NCI-H510A treated with DMSO at 0.1 percent for 48 hours (cell line): ENCODE measurements at places on chromosomes 4 and X.
A peak's percentile ranks its signal among the peaks of the same experiment; 100 is the strongest.

- DNase-seq: no peak
Observed at GRCh38 chrX:42538405-42538804, 239.6 kb downstream of the PPP1R2C start.

DNA sequence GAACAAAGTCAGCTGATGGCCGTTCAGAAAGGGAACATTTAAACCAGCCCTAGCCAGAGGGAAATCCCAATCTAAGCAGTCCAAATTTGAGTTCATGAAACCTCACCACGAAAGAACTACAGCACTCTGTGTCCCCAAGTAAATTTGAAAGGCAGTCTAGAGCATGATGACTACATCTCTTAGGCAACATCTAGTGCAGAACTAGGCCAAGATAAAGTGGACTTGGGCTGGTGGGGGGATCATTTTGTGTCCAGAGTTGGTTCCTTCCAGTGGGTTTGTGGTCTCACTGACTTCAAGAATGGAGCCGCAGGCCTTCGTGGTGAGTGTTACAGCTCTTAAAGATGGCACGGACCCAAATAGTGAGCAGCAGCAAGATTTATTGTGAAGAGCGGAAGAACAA lies 64.9 kb downstream of the KLHL4 start:
- DNase-seq: no peak

GRCh38 chr4:25144870-25145481 lies 15.3 kb downstream of the SEPSECS start:
- DNase-seq: peak; percentile 15

- no peak for DNase-seq
Observed at GRCh38 chr4:81566161-81566591, 94.5 kb upstream of the RASGEF1B start.

DNA sequence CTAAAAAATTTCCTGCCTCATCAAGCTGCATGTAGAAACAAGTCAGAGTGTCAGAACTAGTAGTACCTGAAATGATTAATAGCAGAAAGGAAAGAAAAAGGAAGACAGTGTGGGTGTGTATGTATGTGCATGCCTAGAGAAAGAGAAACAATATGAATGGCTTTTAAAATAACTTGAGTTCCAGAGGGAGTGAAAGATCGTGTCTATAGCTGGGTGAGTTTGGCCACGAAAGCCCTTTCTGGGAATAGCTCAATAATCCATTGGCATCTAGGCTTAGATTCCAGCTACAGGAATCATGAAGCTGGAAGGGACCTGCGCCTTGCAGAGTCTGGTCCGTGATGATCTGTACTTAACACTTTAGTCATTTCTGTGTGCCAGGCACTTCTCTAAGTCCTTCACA lies 195.6 kb downstream of the RAPGEF2 start:
- DNase-seq: no peak

GRCh38 chr4:41456559-41457101 lies 81.3 kb upstream of the LIMCH1 start:
- DNase-seq: no peak

- no peak for DNase-seq
Observed at GRCh38 chr4:55398966-55399365, 3.2 kb downstream of the TMEM165 start.

DNA sequence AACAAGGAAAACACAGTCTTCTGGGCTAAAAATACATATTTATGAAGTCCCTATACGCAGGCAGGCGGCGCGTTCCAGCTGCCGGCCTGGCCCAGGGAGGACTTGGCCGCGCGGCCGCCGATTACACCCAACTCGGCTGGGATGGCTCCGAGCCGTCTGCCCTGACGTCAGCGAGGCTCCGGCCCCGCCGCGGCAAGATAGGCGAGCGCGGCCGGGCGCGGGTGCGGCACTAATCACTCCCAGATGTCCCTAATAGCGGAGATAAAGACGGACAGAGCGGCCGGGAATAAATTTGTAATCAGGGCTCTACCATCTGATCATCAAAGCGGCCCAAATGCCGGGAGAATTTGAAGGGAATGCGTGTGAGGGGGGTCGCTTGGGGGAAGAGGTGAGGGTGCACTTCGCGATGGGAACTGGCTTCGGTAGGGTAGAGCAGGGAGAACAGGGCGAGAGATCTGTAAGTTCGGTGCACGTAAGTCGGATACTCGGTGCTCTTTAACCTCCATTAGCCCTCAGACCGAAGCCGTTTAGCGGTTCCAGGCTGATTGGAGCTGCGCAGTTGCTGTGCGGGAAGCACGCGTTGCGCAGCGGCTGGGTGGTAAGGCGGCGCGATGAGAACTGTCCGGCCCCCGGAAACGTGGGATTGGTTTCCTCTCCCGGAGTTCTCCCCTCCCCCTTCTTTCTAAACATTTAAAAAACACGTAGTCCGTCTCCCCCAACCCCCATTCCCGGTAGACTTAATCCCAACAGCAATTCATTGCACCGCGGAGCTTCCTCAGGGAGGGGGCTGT lies 7.7 kb downstream of the HAND2 start:
- DNase-seq: peak; percentile 26

DNA sequence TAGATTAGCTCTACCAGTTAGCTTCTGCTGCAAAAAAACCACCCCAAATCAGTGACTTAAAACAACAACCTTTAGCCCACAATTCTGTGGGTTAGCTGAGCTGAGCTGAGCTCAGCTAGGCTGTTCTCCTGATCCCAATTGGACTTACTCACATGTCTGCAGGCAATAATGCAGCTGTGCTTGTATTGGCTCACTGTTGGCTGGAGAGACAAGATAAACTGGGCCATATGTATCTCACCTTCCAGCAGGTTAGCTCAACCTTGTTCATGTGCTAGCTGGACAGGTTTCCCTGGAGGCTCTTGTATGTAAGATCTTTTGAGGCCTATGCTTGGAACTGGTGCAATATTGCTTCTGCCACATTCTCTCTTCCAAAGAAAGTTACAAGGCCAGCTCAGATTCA lies 261.5 kb upstream of the ADGRL3 start:
- no peak for DNase-seq

GRCh38 chrX:68498044-68498507 lies 775 bp upstream of the YIPF6 start:
- DNase-seq: peak; percentile 25

GRCh38 chr4:113822555-113823290 lies 61.2 kb upstream of the CAMK2D start:
- no peak for DNase-seq

DNA sequence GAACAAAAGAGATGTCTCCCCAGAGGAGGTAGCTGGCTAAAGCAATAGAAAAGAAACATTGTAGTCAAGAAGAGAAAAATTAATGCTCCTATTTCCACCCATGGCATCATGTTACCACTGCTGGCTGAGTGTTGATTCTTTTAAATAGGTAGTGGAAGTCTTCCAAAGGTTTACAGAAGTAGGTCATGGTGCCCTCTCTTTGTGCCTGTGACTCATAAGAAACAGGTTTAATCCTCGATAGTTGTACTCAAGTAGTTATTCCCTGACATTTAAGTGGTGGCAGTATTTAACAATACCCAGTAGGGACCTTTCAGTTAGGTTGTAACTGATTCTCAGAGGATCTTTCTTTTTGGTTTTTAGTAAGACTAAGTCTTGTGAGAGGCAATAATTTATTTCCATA lies 247.8 kb downstream of the TEX13A start:
- DNase-seq: no peak

DNA sequence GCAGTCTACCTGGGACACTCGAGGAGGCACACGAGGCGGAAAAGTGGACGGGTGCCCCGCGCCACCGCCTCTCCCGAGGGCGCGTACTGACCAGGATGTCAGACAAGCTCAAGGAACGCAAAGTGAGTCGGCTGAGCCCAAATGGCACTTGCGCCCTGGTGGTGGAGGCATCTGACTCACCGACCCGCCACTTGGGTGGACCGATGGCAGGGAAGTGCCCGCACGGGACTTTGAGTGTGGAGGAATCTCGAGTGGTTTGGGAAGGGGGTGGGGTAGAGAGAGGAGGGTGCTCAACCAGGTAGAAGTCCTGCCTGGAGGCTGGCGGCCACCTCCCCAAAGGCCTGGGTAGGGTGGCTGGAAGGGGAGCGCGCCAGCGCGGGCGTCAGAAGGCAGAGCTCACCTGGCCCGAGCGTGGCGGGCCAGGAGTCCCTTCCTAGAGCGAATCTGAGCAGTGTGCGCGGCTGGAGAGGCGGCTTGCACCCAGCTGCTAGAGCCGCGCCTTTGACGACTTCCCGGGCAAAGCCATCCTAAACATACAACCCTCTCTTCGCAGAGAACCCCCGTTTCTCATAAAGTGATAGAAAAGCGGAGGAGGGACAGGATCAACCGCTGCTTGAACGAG lies 655 bp downstream of the HELT start:
- DNase-seq: no peak

DNA sequence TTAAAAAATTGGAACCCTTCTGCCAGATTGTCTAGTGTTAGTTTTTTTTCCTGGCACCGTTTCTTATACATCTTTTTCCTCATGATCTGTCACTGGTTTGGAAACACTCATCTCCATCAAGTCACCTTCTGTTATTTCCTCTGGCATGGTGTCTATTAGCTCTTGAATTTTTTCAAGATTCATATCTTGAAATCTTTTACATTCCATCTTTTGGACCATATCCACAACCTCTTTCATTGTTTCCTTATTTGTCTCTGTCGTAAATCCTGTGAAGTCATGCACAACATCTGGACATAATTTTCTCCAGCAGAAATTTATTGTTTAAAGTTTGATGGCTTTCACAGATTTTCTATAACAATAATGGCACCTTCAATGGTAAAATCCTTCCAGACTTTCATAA lies 10.2 kb upstream of the TMEM185A start:
- no peak for DNase-seq

- DNase-seq: peak; percentile 50
Observed at GRCh38 chr4:153318696-153319320, 25.7 kb upstream of the MND1 start.

- DNase-seq: no peak
Observed at GRCh38 chrX:105744946-105745345, 77.4 kb upstream of the NRK start.

- no peak for DNase-seq
Observed at GRCh38 chr4:99201690-99202089, 17.4 kb downstream of the ADH6 start.

DNA sequence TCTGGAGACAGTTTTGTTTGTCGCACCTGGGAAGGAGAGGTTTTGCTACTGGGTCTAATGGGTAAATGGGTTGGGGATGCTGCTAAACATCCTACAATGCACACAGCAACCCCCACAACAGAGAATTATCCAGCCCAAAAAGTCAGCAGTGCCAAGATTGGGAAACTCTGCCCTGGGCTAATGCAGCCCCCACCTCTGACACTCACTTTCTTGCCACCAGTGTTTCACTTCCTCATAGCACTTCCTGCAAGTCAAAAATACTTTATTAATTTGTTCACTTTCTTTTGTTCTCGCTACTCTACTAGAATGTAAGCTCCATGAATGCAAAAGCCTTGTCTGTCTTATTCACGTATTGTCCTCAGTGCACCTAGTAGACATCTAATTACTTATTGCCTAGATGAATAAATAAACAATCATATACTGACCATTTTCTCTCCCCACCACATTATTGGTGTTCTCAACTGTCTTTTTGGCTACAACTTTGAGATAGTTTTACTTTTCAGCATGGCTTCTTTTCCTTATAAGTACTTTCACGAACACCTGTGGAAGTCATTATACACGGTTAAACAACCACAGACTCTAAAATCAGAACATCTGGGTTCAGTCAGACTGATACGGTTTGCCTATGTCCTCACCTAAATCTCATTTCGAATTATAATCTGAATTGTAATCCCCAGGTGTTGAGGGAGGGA lies 82.0 kb upstream of the PITX2 start:
- no peak for DNase-seq

GRCh38 chrX:2788980-2789379 lies 37.1 kb downstream of the XG start:
- DNase-seq: no peak

- DNase-seq: no peak
Observed at GRCh38 chrX:70509078-70509477, 64.4 kb downstream of the DLG3 start.

GRCh38 chr4:174119051-174119450 lies 164.4 kb downstream of the FBXO8 start:
- no peak for DNase-seq

DNA sequence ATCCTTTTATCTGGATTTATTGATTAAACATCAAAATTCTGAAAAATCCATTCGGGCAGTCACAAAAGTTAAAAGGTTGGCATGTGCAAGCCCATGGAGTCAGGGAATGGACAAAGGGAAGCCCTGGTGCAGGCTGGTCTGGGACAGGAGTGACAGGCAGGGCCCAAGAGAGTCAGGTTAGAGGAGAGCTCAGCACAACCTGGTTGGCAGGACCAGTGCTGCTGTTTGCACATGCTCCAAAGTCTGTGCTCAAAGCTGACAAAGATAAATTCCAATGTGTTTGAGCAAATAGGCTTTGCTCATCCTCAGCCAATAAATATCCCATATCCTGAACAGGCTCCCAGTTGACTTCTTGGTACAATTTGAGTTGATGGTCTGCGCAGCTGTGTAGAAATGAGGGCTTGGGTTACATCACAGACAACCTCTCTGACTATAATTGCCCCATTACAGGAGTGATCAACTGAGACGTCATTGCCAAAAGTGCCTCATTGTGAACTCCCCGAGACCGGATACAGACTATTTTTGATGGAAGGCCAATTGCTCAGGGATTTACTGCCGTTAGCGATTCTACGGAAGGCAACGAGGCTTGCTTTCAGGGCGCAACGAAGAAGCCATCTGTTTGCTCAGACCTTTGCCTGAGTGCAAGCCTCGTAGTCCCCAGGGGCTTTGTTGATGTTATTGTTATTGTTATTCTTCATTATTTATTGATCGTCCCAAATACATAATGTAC lies 1008.1 kb upstream of the TENM3 start:
- DNase-seq: no peak

GRCh38 chr4:121669163-121669550 lies 27.6 kb downstream of the ANXA5 start:
- no peak for DNase-seq

DNA sequence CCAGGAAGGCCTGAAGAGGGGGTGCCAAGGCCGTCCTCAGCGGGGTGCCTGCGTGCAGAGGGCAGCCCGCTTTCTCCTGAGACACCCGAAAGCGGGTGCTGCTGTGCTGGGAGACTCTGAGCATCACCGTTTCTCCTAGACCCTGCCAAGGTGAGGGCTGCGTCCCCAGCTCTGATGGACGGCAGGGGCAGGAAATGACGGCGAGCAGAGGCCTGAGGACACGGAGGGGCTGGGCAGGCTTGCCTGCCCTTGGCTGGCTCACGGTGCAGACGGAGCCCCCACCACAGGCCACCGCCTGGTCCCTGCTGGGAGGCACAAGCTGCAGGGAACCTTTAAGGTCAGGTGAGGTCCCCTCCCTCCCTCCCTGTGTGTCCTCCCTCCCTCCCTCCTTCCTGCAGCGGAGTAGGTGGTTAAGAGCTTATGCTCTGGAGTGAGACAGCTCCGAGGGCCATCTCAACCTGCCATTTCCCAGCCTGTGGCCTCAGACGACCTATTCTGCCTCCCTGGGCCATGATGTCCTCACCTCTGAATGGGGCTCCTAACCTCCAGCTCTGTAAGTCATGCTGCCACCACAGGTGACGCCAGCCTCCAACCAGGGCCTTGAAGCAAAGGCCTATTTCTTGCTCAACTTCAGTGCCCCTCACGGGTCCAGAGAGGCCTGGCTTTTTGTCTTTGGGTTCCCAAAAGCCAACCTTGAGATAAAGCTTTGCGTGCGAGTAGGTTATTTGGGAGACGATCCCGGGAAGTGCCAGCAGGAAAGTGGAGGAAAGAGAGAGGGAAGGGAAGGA lies 54.2 kb upstream of the GRPEL1 start:
- no peak for DNase-seq
